BJ (cell line): ENCODE measurements at places on chromosomes 3 and 15.

- peak; percentile 9 for DNase-seq
These were observed 77.2 kb downstream of the PPP2R3A start for GRCh38 chr3:136042608-136043221.

- DNase-seq, result no peak
These were observed 7.7 kb downstream of the CAPN3 start for GRCh38 chr15:42367041-42367440.

DNA sequence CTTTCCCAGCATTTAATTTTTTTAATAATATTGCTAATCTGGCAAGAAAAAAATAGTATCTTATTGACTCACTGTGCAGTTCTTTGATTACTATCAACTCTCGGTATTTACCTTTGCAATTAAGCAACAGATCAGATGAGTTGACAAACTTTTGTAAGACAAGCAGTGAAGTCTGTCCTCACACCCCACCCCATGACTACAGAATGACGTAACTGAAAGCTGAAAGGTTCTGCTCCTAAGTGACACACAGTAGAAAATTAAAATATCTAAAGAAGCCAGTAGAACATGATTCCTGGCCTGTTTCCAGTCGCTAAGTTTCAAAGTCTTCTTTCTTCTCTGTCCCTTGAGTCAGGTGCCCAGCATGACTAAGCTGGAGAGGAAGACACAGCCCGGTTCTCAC is 135.5 kb downstream of the STT3B start:
- DNase-seq, result no peak

DNA sequence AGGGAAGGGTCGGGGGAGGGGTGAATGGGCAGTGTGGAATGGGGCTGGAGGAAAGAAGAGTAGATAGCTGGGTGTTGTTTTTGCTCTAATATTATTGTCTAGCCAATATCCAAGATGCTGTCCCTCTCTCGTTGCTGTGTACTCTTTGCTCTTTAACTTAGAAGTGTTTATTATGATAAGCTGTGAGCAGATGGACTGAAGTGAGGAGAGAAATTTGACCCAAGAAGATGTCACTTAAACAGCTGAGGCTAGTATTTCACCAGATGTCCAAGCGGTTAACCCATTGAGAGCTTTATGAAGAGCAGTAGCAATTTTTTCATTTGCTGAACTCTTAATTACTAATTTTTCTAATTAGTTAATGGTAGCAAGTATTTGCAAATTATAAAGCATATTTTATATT is 212.2 kb upstream of the TP63 start:
- DNase-seq, result no peak

GRCh38 chr3:139735191-139735590 is 57.4 kb upstream of the NMNAT3 start:
- no peak for DNase-seq

- DNase-seq, result no peak
These were observed 23.7 kb downstream of the PHLDB2 start for GRCh38 chr3:111882799-111883198.

- no peak for DNase-seq
These were observed 238.8 kb downstream of the OPA1 start for GRCh38 chr3:193831495-193832455.

- DNase-seq, result no peak
These were observed 1.4 kb downstream of the FOXP1 start for GRCh38 chr3:71582036-71582611.

- no peak for DNase-seq
These were observed 20.5 kb downstream of the FGD5 start for GRCh38 chr3:14839236-14839635.

GRCh38 chr3:68919000-68919399 is 13.3 kb downstream of the TAFA4 start:
- DNase-seq, result no peak

DNA sequence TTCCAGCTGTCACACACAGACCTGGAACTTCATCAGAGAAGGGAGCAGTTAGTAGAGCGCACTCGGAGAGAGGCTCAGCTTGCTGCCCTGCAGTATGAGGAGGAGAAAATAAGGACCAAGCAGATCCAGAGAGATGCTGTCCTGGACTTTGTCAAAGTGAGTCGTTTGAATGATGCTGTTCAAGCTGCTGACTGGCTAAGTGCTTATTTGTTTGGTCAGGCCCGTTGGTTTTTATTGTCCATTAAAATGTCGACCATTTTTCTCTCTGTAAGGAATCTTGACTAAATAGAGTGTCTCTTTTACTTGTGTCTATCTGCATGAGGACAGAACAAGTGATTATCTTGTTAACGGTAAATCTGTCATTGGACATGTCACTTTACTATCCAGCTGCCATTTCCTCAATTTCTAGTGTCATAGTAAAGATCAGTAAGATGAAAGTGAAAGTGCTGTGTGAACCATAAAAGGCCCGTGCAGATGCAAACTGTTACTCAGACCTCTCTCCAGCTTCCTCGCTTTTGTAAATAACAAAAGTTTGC is 56.9 kb downstream of the LRCH3 start:
- peak; percentile 4 for DNase-seq

- DNase-seq, result no peak
These were observed 8.3 kb downstream of the MUC4 start for GRCh38 chr3:195803289-195803908.

DNA sequence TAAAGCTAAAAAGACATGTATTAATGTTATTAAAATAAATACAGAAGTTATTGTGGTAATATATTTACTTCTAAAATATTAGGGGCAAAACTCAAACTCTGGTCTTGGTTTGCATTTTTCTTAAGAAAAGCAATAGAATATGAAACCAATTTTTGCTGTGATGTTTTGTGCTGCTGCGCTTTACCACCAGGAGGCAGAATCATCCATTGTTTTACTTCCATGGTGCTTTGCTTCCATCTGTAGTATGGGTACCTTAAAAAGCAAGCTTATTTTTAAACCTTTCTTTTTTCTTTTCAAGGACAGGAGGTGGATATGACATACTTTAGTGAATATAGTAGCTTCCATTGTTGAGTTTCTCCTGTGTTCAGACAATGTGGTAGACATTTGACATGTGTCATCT is 46.6 kb upstream of the MRPL3 start:
- DNase-seq, result no peak

DNA sequence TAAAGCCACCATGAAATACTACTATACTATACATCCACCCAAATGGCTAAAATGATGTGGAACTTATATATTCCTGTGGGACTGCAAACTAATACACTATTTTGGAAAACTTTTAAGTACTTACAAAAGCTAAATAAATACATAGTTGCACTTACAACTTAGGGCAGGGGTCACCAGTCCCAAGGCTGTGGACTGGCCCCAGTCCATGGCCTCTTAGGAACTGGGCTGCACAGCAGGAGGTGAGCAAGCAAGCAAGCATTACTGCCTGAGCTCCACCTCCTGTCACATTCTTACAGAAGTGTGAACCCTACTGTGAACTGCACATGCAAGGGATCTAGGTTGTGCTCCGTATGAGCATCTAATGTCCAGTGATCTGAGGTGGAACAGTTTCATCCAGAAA is 18.1 kb downstream of the PIGB start:
- DNase-seq, result no peak
